ENCODE measurements at places on chromosomes 12 and 14. TPM values are rescaled to one million over a fixed set of nuclear protein-coding genes. Genes with fewer than 3 reads are reported as not detected.

GRCh38 chr14:21526672-21527317 is 649 bp upstream of the SALL2 start:
- DNase-seq = no peak

GRCh38 chr12:6742834-6743233 is 10.1 kb downstream of the MLF2 start:
- no peak for DNase-seq

DNA sequence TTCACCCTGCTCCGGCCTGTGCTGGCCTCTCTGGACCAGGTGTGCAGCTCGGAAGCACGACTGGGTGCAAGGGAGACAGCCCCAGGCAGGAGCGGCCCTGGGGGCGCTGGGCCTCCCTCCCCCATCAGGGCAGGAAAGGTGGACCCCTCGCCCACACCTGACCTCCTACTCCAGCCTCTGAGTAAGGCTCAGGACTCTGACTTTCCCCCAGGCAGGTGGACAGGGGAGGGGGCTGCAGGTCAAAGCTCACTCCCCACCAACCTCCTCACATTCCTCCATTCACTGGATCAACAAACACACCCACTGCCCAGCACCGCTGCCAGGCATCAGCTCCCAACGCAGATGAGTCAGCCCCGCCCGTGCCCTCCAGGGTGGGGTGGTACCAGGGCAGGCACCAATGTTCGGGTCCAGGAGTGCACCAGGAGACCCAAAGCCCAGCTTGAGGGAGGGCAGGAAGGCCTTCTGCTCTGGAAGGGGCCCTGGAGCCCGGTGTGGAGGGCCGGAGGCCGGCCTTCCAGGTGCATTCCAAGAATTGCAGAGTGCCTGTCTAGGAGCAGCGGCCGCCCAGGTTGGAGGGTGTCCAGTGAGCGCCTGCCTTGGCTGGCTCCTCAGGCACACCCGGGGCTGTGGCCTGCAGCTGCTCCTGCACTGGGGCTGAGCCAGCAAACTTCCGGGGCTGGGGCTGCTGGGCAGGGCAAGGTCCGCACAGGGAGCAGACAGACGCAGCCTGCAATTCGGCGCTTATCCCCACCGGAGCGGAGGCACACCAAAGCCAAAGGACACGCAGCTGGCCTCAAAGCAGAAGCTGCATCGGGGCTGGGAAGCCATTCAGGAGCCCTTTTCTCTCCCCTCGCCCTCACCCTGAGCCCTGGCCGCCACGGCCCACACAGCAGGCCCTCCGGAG is 1.6 kb upstream of the INF2 start:
- no peak for DNase-seq

GRCh38 chr12:56530390-56531055 is 8.9 kb downstream of the RBMS2 start:
- no peak for DNase-seq

DNA sequence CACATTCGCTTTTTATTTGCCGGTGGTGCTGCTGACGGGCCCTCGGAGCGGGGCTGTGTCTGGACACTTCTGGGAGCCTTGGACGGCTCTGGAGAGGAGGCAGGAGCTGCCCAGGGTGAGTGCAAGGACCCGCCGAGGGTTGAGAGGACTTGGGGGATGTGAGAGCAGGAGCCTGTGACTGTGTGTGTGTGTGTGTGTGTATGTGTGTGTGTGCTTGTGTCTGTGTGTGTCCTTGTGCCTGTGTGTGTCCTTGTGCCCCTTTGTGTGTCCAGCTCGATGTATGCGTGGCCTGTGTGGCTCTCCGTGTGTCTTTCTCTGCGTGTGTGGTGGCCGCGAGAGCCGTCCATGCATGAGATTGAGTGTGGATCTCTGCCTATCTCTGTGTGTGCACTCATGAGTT is 179.6 kb upstream of the MYL2 start:
- DNase-seq = no peak

DNA sequence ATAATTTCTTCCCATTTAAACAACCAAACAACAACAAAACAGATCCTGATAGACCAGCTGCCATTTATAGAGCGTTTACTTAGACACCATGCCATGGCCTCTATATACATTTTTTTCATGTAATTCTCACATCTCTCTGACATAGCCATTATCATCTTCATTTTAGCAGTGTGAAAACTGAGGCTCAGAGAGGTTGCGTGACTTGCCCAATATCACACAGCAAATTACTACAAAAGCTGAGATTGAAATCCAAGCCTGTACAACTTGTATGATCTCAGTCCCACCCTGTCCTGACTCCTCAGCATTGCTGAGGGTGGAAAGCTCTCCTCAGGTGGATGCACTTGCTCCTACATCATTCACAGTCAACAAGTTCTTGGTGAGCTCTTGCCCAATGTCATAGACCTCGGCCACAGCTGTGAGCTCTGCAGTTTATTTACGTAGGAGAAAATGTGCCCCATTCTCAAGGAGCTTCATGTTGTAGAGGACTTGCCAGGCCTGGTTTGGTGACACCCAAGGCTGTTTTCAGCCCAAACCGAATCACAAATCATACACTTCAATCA is 55.5 kb downstream of the CRACR2A start:
- no peak for DNase-seq

MON2 gene
- total RNA-seq = 14.4 TPM

DPPA3 gene
- total RNA-seq = not detected

RNASE7 gene
- not detected for total RNA-seq
